RCC 7860 (cell line): ENCODE measurements at places on chromosomes 11 and 22.

DNA sequence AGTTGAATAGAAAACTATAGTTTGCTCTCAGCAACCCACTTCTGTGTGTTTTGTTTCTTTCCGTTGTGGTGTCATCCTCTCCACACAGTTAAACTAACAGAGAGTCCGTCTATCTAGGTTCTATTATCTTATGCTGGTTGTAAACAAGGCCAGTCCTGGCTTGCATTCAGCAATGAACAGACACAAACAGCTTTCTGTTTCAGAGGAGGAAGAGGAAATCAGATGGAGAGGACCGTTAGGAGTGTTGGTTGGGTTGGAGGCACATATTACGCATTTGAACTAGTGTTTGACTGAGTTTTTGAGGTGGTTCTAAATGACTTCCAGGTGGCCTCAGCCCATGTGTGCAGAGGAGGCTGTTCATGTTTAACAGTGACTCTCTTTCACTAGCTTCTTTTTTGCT lies 129.5 kb upstream of the SORL1-AS1 start:
- DNase-seq, result no peak

GRCh38 chr22:21587803-21588611 lies 20.5 kb downstream of the UBE2L3 start:
- DNase-seq, result no peak

GRCh38 chr22:38177926-38178604 lies 3.6 kb downstream of the PLA2G6 start:
- DNase-seq, result peak; percentile 84

- peak; percentile 63 for DNase-seq
These were observed 220.6 kb upstream of the ISX start for GRCh38 chr22:34845391-34845790.

GRCh38 chr11:132770829-132771530 lies 761.3 kb downstream of the OPCML start:
- no peak for DNase-seq

DNA sequence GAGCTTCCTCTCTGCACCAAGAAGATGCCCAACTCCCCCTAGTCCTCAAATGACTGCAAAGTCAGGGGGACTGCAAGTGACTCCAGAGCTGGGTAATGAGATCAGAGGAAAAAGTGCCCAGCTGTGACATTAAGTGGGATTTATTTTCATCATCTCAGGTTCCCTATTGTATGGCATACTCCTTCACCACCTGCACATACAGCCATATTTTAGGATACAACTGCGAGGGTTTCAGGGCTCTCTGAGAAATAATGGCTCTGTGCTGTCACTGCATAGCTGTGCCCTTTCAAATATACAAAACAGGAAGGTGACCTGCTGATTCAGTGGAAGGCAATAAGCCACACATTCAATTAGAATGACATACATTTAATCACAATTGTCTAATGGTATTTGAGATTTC lies 45.6 kb upstream of the PLET1 start:
- no peak for DNase-seq

GRCh38 chr22:36065462-36065774 lies 36.8 kb upstream of the RBFOX2 start:
- no peak for DNase-seq

- DNase-seq, result no peak
These were observed 58.8 kb upstream of the APOA1 start for GRCh38 chr11:116896211-116896610.

- no peak for DNase-seq
These were observed 27.3 kb upstream of the TMEM41B start for GRCh38 chr11:9341638-9342178.

GRCh38 chr11:73284106-73284505 lies 12.0 kb downstream of the P2RY6 start:
- no peak for DNase-seq

GRCh38 chr11:70251659-70252321 lies 18.7 kb upstream of the PPFIA1 start:
- no peak for DNase-seq

DNA sequence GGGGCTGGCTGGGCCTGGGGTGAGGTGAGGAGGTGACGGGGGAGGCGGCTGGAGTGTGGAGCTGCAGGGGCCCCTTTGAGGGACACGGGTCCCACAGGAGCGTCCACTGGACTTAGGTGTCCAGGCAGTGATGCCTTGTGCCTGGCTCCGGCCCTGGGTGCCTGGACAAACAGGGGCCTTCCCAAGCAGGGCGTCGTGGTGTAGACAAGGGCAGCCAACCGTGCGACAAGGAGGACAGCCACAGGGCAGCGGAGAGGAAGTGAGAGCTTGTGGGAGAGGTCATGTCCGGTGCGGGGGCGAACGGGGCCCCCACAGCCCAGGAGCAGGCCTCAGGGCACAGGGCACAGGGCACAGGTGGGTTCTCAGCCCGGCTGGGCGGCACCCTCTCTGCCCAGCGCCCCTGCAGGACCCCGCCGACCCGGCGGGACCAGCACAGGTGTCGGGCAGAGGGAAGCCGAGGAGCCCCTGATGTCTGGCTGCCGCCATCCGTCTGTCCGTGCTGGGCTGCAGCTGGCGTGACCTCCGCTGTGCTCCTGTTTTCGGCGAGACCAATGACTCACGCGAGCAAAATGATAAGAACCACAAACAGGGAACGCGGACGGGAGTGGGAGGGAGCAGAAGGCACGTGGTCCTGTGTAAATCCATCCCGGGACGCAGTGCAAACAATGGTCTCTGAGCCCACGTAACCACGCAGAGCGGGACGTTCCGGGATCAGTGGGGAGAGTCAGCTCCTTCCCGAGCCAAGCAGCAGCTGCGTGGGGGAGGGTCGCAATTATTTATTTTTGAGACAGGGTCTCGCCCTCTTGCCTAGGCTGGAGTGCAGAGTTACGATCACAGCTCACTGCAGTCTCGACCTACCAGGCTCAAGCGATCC lies 49.1 kb upstream of the A4GALT start:
- peak; percentile 82 for DNase-seq

GRCh38 chr11:85313741-85314140 lies 313.4 kb downstream of the DLG2 start:
- DNase-seq, result no peak

- DNase-seq, result no peak
These were observed 81.1 kb downstream of the PAK1 start for GRCh38 chr11:77392842-77393241.

GRCh38 chr11:92269841-92270240 lies 45.2 kb downstream of the FAT3 start:
- no peak for DNase-seq

GRCh38 chr11:11584937-11585336 lies 36.9 kb downstream of the GALNT18 start:
- no peak for DNase-seq

GRCh38 chr11:67024410-67024809 lies 1.5 kb downstream of the SYT12 start:
- peak; percentile 65 for DNase-seq

DNA sequence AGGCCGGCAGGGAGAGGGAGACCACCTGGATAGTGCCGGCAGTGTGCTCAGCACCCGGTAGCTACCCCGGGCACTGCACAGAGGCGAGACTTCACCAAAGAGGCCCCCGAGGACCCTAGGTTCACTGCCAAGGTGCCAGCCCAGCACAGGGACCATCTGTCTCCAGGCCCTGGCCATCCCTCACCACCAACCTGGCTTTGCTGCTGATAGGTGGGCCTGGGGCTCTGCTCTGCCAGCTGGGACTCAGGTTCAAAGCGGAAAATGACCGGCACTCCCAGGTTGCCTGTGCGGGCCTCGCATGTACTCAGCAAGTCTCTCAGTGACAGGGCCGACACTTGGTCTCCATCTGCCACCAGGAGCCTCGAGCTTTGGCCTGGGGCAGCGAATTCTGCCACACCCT lies 812.2 kb downstream of the BRD1 start:
- no peak for DNase-seq

GRCh38 chr11:100674212-100674611 lies 12.9 kb upstream of the ARHGAP42 start:
- no peak for DNase-seq

DNA sequence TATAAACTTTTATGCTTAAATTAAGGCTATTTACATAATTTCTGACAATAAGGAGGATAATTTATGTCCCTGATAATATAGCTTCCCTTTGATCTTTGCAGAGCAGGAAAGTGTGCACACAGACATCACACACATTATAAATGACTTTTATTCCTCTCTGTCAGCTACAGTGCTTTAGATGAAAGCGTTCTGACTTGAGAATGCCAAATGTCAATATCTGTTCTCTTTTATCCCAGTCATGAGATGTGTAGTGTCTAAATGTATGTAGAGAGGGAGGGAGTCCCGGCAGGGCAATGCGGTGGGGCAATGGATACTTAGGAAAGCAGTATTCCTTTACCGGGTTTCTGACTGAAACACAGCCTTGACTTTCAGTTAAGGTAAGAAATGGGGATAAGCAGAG lies 225.4 kb upstream of the CHORDC1 start:
- DNase-seq, result no peak

DNA sequence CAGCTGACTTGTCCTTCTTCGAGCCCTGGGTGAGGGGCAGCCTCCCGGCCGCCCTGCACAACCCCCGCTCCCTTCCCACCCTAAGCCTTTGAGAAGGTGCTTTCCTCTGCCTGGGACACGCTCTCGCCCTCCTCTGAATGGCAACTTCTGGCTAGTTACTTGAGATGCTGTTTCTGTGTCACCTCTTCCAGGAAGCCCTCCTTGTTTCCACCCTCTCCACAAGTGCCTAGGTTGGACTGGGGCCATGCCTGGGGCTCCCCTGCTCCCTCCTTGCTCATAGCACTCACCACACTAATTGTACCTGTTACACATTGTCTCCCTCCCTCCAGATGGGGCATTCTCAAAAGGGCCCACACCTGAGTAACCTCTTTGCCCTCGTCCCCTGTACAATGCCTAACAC lies 72.2 kb downstream of the SCUBE1 start:
- DNase-seq, result no peak

DNA sequence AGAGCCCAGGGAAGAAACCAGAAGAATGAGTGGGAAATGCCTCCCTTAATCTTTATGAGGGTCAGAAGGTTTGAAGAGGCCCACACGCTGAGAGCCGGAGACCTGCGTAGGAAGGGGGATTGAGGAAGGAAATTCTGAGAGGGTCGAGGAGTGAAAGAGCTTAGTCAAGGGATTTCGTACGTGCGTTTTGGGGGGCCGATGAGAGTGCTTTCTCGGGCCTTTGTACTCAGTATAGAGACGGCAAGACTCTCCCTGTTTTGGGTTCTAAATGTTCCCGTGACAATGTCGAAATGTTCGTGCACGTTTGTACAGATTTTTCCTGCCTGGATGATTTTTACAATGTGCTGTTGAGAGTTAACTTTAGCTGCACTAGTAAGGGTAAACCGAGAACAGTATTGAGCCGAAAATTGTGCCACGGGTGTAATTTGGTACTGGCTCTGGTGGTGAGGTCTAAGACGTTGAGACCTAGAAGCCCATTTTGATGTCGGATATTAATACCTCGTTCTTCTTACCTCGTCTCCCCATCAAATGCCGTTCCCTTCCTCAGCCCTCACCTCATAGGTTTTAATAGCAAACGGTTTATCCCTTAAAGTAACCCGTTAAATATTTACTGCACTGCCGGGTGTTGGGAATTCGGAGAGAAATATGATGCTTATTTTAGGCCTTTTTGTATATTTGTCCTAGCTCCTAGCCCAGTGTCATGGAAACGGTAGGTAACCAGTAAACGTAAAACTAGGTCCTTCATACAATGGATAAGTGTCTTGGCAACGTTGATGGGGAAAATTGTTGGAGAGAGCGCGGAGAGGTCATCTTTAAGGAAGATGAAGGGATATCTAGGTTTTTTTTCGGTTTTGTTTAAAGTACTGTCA lies 734 bp downstream of the C11orf58 start:
- no peak for DNase-seq

- no peak for DNase-seq
These were observed 6.9 kb downstream of the PHF21A start for GRCh38 chr11:46114378-46114777.

- DNase-seq, result no peak
These were observed 104.5 kb downstream of the CTTN start for GRCh38 chr11:70502677-70503467.

- no peak for DNase-seq
These were observed 40.3 kb upstream of the TSKU start for GRCh38 chr11:76742902-76743301.

GRCh38 chr11:57641011-57641807 lies 8.5 kb downstream of the YPEL4 start:
- peak; percentile 14 for DNase-seq

DNA sequence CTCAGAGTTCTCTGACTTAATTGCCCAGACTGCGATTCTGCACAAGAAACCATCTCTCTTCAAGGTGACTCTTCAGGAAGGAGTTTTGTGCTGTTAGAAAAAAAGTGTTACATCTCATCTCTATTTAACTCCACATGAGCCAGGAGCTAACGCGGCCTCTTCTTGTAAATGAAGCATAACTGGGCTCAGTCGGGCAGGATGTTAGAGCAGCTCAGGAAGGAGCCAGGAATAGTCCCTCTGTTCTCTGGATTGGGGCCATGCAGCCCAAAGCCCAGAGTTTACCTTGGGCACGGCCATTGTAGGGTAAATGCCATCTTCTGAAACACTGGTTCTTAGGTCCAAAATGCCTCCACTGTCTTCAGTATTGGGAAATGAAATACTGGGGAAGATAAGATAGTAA lies 760.6 kb downstream of the OPCML start:
- no peak for DNase-seq

DNA sequence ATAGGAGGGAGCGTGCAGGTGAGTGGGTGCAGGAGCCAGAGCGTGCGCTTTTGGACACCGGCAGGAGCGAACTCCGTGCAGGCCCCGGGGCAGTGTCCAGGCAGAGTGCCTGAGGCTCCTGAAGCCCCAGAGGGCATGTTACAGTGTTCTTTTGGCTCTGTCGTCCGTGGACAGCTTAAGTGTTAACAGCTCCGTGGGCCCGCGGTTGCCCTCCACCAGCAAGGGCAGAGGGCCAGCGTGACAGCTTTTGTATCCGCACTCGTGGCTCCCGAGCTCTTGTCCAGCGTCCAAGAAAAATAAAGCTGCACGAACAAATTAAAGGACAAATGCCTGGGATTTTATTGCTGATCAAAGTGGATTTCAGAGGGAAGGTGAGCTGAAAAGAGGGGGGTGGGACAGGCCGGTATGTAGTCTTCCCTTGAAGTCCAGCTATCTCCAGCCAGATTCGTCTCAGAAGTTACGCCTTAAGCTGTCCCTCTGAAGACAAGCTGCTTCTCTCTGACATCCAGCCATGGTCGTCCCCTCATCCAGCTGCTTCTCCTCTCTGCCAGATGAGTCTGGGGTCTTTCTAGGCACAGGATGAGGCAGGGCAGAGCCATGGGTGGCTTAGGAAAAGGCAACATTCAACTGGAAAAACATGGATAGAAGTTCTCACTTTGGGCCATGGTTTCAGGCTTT lies 968 bp upstream of the TMEM109 start:
- DNase-seq, result no peak

GRCh38 chr11:12860827-12861226 lies 148.3 kb upstream of the RASSF10 start:
- DNase-seq, result no peak

DNA sequence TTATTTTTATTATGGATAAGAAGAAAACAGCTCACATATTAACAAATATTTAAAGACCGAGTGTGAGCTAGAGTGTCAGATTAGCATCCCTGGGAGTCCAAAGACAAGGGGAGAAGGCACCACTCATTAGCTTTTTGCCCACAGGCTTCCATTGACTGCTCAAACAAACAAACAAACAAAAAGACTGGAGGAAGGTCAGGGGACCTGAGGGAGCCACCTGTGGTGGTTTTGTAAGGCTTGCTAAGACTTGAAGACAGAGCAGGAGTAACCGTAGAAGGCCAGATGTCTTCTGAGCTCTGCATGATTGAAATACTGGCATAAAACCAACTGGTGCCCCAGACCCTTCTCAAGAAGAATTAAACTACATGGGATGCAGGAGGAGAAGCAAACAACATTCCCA lies 395.2 kb upstream of the CNTN5 start:
- DNase-seq, result no peak

- peak; percentile 78 for DNase-seq
These were observed at the start of gene C11orf91 for GRCh38 chr11:33700502-33701271. Gene C11orf91, minus strand, starts transcription at chr11:33700826. Its CDS starts 86 bp downstream, at chr11:33700740.

- peak; percentile 61 for DNase-seq
These were observed 631 bp downstream of the PHF21A start for GRCh38 chr11:46120346-46121300.
